ENCODE measurements at places on chromosomes 6 and 20.

DNA sequence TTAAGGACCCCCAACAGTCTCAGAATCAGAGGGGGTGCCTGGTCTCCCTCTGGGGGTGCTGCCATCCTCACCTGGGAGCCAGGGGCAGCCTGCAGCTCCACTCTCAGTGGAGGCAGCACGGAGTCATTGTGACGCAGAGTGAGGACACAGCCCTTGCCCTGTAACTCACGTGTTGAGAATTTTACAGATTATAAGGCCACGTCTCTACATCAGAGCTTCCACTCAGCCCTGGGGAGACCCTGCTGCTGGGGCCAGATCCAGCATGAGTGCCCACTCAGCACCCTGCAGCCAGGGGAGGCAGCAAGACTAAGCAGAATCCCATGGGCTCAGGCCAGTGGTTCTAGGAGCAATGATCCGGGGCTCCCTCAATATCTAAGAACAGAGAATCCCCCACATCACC lies 137.4 kb upstream of the AFDN start:
- DNase-seq, result no peak

GRCh38 chr6:170034294-170034693 lies 256.6 kb downstream of the DLL1 start:
- DNase-seq, result no peak

DNA sequence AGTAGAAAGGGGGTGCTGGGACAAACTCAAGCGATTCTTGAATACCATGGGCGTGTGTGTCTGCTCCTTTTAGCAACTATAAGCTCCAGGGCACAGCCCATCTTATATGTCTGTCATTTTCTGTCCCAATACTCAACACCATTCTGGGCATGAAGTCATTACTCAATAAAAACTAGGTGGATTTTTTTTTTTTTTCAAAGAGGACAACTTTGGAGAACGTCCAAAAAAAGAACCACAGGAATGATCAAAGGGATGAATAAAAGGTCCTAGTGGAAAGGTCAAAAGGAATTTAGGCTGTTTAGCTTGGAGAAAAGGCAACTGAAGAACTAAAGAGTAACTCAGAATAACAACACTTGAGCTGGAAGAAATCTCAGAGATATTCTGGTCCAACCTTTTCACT lies 24.4 kb downstream of the UQCC1 start:
- no peak for DNase-seq

DNA sequence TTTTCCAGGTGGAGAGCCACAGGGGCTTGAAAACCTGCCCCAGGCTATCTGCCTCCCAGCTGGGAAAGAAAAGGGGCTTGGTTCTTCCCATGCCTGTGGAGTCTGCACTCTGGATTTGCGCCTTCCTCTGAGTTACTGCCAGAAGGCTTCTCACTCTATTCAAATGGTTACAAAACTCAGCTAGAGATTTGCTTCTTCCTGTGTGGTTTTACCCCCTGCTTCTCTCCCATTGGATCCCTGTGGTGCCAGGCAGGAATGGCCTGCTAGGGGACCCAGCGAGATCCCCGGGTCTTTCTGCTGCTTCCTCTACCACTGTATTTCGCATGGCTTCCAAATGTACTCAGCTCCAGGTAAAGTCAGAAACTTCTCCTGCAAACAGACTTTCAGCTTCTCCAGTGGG lies 192.0 kb upstream of the HS3ST5 start:
- DNase-seq, result no peak

- DNase-seq, result no peak
These were observed 421.1 kb downstream of the QKI start for GRCh38 chr6:163835439-163836171.

GRCh38 chr20:32158943-32159660 lies 48.4 kb downstream of the PLAGL2 start:
- no peak for DNase-seq

- no peak for DNase-seq
These were observed 93.0 kb downstream of the ANKRD6 start for GRCh38 chr6:89525786-89526562.

- DNase-seq, result no peak
These were observed 495.4 kb upstream of the MANEA start for GRCh38 chr6:95081949-95082348.

DNA sequence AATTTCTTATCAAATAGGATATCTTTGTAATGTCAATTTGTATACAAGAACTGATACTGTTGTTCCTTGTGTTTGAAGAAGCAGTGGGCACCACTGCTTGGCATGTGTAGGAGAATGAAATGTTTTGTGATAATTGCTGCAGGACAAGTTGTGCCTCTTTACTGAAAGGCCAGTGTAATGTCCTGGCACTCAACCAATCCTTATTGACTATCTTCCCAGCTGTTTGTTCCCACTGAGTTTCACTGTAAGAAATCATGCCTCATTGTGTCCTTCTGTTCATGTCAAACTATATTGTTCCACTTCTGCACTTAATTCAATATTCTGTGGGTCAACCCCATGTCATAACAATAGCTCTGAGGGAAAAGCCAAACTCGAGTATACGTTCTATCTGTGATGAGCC lies 136.1 kb upstream of the FAM83B start:
- DNase-seq, result no peak

DNA sequence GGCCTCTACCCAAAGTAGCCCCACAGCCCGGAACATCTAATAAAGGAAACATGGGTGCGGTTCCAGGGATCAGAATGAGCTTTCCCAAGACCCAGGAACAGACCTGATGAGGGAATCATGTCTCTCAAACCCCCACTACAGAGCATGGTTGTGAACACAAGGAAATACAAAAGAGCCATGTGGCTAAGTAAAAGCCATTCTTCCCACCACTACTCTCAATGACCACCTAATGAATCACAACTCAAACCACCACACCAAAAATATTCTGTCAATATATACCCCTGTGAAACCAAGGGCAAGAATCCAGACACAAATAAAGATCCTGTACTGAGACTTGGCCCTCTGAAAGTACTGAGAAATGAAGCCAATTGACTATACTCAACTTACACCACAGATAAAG lies 20.9 kb upstream of the COL21A1 start:
- DNase-seq, result no peak

- DNase-seq, result no peak
These were observed 15.7 kb upstream of the ENPP1 start for GRCh38 chr6:131792091-131792496.

DNA sequence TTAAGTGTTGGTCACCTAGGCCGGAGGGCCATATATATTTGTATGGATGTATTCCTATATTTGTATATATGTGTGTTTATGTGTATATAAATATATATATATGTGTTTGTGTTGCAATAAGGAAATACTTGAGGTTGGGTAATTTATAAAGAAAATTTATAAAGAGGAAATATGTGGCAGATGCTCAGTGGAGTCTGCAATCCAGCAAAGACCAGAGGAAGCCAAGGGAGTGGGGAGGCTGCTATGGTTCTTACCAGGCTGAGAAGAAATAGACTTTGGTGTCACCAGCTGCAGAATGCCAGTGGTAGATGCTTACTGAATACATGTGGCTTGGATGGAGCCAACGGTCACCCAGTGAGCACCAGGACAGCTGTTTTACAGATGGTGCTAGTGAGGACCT lies 97.4 kb upstream of the ELOVL5 start:
- DNase-seq, result no peak

DNA sequence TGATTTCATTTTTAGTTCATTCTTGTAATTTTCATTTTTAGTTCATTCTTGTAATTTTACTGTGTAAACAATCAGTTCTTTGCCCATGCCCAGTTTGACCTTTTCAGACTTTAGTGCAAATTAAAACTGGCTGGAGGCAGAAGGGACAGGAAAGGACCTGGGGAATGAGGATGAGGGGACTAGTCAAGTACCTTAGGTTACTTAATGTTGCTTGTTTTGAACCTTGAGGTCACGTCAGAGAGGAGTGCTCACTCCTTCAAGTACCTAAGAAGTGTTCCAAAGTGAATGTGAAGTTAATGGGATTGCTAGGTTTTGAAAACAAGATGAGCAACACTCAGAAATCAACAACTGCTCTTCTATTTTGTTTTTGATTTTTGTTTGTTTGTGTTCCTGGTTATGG lies 82.5 kb downstream of the FOXO3 start:
- no peak for DNase-seq

DNA sequence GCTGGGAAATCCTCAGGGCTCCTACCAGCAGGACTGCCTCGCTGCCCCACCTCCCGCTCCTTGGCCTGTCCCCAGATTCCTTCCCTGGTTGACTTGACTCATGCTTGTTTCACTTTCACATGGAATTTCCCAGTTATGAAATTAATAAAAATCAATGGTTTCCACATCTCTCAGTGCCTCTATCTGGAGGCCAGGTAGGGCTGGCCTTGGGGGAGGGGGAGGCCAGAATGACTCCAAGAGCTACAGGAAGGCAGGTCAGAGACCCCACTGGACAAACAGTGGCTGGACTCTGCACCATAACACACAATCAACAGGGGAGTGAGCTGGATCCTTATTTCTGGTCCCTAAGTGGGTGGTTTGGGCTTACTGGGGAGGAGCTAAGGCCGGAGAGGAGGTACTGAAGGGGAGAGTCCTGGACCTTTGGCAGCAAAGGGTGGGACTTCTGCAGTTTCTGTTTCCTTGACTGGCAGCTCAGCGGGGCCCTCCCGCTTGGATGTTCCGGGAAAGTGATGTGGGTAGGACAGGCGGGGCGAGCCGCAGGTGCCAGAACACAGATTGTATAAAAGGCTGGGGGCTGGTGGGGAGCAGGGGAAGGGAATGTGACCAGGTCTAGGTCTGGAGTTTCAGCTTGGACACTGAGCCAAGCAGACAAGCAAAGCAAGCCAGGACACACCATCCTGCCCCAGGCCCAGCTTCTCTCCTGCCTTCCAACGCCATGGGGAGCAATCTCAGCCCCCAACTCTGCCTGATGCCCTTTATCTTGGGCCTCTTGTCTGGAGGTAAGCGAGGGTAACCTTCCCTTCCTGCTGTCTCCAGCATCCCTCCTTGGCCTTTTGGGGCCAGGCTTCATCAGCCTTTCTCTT lies at the start of gene CFB:
Gene CFB, plus strand, starts transcription at position 589 of the 863 bp plus-strand sequence. Its CDS starts 127 bp downstream, at position 716.
- no peak for DNase-seq
